NCI-H1417 treated with DMSO at 0.1 percent for 48 hours (cell line): ENCODE measurements at places on chromosomes 11 and 22.

DNA sequence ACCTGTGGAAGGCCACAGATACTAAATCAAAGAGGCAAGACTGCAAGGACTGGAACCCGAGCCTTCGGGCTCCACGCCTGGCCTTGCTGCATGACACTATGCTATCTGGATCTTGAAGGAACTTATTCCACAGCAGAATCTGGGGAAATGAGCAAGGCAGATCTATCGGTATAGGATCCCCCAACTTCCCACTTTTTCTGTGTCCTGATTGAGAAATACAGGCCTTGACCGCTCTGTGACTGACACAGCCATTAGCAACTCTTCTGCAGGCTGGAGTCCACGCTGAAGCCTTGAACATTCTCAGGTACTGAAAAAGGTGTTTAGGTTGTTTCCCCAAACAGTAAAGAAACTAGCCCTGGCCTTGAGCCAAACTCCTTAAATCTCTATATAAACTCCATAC lies 241.2 kb upstream of the NARS2 start:
- DNase-seq, result no peak

DNA sequence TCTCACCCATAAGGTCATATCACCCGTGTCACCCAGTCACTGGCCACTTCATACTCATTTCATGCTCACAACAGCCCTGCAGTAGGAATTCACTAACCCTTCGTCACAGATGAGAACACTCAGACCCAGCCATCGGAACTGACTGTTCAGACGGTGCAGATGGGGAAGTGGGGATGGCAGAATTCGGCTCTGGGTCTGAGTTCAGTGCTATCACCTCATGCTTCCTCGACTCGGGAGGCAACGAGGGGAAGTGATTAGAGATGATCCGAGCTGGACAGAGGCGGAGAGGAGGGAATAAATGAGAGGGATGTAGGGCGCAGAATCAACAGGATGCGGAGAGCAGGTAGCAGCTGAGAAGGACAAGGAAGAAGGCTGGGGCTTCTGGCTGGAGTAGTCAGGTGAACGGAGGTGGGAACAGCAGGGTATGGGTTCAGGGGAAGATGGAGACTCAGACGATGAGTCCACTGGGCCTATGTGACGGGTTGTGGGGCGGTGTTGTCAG lies 4.7 kb downstream of the B3GNT6 start:
- DNase-seq, result no peak

DNA sequence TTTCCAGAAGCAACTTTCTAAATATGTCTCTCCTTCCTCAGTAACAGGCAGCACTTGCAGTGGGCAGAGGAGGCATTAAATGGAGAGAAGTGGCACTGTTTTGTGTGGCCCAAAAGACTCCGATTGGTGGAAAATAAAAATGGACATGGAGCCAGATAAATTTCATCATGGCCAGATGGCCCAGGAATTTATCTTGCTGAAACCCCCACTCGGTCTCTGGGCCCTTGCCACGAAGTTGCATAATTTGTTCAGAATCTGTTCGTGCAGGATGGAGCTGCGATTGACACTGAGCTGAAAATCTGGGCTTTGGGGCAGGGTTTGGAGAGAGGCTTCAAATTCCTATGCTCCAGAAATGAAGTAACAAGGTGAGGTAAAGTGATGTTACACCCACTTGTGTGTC lies 65.5 kb downstream of the C11orf91 start:
- no peak for DNase-seq

DNA sequence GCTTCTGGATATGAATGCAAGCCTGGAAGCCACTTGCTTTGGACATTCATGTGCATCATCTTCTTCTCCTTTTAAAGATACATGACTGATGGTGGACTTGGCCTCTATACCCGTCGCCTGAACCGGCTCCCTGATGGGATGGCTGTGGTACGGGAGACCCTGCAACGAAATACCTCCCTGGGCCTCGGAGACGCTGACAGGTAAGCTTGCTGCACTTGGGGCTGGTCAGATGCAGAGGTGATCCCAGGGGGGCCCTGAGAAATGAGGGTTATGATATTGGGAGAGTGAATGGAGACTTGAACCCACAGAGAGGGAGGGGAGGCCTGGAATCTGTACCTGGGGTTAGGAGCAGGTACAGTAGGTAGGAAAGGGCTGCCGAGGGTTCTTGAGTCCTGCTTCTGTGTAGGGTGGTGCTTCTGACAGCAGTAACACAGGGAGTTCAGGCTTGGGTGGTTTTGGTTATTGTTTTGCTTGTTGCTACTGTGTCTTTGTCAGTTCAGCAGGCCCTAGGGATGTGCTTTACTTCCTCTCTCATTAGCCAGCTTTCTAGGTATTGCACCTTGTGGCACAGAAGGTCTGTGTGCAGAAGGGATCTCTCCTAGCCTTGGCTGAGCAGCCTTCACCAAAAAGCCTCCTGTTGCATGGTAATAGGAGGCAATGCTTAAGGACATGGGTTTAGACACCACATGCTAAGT lies 176.1 kb downstream of the DBX1 start:
- no peak for DNase-seq

DNA sequence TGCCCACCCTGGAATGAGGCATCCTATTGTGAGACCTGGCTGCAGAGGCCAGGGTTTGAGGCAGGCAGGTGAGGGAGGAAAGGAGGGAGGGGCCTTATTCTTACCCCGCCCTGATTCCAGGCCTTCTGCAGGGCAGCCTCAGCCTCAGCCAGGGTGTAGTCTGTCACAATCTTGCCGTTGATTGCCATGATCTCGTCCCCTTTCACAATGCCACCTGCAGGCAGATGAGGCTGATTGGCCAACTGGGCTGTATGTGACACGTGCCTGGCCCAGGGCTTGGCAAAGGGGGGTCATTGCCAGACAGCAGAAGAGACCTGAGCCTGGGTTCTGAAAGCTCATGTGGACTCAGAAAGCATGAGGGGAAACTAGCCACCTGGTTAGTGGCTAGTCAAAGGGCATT lies 21.4 kb upstream of the ABCC8 start:
- peak; percentile 10 for DNase-seq

DNA sequence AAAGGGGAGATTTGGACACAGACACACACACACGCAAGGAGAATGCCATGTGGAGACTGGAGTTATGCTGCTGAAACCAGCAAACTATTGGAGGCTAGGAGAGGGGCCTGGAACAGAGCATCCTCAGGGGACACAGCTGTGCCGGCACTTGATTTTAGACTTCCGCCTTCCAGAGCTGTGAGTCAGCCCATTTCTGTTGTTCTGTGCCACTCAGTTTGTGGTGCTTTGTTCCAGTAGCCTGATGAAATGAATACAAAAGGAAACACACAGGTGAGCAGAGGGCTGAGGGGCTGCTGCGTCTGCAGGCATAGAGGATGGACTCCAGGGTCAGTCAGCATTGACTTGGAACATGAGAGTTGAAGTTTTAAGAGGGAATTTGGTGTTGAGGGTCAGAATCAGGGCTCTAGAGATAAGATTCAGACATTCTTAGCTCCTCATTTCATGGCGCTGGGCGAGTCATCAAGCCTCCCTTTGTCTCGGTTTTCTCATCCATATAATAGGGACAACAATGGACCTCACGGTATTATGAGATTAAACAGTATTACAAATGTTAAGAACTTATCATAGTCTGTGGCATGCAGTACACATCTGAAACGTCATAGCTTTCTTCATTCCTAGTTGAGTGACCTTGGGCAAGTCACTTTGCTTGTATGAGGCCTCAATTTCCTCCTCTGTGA lies 191.0 kb downstream of the MIAT start:
- DNase-seq, result no peak

DNA sequence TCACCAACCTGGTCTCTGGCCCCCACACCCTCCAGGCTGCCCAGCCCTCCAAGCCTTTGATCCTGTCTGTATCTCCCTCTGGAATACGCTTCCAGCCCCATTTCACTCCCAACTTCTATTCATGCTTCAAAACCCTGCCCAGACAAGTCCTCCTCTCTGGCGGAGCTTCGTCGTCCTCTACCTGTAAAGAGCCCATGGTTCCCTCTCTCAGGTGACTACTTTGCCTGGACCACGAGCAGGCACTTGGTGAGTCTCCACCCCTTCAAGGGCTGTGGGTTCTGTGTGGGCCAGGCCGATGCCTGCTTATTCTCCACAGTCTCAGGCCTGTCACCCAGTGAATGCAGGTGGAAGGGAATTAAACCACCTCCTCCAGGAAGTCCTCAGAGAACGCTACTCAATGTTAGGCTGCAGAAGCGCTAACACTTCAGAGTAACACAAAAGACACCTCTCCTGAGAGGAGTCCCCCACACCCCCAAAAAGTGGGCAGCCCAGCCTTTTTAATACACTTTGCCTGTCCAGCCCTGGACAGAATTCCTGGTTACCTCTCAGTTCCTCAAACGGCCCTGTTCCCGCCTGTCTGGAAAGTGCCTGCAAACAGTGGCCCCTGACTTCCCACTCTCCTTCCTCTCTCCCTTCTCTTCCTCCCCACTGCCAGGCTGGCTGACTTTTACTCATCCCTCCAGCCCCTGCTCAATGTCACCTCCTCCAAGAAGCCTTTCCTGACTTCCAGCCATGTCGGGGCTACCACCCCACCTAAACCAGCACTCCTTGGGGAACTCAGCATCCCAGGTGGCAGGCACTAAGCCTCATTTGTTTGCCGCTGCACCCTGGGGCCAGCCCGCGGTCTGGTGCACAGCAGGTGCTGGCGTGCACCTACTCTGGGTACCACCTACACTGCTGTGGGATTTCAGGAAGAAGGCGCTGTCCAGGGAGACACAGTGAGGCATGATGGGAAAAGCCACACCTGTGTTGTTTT lies 9.0 kb downstream of the RAC2 start:
- no peak for DNase-seq

DNA sequence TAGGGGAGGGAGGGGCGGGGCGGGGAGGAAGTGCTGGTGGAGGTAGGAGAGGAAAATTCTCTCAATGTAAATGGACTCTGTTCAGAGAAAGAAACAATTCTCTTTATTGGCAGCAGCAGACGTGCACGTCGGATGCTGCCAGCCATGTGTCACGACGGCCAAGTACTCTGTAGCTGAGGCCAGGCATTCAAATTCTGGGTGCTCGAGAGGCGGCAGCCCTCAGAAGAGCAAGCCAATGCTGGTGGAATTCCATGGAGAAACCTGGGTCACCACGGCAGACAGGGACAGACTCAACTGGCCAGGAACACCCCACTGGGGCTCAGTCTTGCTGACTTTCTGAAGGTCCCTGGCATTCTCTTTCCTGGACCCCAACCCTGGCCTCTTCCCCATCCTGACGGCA lies 90.8 kb downstream of the ABTB2 start:
- no peak for DNase-seq

DNA sequence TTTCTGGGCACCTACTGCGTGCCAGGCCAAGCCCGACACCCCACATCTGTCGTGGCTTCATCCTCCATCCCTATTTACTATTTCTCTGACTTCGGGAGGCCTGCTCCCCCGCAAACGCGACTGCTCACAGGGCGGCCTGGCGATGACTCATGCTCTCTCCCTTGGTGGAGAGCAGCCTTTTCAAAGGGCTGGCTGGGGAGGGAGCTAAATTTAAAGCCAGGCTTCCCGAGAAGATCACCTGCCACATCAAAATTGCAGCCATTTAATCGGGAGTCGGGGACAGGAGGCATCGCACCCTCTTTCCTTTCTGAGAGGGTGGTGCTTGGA lies 24.9 kb upstream of the SHISAL1 start:
- no peak for DNase-seq

DNA sequence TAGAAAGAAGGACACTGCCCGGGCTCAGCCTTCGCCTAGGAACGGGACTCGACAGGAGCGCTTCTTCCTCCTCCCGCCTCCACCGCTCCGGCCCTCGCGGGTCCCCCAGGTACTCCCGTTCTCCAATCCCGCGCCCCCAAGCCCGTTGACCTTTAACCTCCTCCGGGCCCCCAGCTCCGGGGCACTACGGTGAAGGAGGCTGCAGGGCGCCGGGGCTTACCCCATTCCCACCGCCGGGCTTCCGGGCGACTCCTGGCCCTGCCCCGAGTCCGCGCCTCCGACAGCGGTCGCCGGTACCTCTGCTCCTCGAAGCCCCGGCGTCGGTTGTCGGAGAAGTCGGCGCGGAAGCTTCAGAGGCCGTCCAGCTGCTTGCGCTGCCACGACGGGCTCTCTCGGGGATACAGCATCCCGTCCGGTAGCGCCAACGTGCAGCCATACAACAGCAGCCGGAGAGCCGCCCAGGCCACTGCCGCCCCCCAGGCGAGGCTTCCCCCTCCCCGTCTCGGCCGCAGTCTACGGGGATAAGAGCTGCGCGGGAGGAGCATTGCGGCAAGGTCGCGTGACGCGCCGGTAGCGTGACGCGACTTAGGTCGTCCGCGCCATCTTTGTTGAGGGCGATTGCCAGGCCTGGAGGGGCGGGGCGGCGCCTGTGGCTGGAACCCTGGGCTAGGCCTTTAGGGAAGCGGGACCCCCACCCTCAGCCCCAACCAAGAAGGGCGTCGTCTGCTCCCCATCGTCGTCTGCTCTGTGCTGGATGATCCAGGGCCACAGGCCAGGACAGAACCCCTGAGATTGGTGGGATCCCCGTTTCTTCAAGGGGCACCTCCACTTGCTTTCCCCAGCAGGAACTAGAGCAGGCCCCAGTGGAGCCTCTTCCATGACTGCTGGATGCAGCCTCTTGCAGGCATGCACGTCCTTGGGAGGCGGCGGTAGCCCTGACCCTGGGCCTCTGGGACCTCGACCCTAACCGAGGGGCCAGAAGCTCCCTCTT lies 26.3 kb downstream of the RGL4 start:
- no peak for DNase-seq

DNA sequence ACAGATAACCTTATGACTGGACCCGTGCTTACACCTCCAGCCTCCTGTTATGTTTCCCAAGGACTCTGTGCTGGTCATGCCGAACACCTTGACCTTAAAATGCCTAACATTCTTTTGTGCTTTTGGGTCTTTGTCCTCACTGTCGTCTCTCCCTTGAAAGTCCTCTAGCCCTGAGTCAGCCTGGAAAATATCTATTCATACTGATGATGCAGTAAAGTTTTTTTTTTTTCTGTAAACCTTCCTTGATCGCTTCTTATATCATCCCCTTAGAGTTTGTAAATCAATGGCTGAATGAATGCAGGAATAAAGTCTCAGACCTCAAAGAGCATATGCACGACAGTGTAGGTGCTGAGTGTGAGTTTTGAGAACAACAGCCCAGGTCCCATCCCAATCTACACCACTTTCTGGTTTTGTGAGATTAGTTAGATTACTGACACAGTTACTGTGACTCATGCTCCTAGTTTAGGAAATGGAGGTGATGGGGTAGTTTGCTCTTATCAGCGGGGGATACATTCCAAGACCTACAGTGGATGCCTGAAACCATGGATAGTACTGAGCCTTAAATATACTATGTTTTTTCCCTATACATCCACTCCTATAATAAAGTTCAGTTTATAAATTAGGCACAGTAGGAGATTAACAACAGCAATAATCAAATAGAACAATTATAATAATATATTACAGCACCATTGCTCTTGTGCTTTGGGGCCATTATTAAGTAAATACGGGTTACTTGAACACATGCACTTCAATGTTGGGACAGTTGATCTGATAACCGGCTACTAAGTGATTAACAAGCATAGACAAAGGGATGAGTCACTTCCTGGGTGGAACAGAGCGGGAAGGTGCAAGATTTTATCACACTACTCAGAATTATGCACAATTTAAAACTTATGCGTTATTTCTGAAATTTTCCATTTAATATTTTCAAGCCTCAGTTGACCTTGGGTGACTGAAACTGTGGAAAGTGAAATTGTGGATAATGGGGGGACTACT lies 8.6 kb downstream of the TCN1 start:
- DNase-seq, result no peak

DNA sequence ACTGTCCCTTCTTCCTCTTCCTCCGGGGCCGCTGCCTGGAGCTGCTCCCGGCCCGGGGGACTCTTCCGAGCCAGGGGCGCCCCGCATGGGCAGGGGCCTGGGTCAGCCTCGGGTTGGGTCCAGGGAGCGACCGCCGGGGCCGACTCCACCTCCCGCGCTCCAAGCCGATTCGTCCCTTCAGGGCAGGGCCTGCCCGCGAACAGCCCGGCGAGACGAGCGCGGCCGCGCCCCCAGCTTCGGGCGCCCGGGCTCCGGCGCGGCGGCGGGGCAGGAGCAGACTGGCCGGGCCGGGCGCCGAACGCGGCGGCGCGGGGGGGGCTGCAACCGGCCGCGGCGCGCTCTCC lies at the start of gene LARGE1:
Gene LARGE1, minus strand, starts transcription at position 280 of the 344 bp plus-strand sequence.
- DNase-seq, result no peak
